T-helper 22 cell (primary cell): ENCODE measurements at places on chromosomes 6 and 20.

DNA sequence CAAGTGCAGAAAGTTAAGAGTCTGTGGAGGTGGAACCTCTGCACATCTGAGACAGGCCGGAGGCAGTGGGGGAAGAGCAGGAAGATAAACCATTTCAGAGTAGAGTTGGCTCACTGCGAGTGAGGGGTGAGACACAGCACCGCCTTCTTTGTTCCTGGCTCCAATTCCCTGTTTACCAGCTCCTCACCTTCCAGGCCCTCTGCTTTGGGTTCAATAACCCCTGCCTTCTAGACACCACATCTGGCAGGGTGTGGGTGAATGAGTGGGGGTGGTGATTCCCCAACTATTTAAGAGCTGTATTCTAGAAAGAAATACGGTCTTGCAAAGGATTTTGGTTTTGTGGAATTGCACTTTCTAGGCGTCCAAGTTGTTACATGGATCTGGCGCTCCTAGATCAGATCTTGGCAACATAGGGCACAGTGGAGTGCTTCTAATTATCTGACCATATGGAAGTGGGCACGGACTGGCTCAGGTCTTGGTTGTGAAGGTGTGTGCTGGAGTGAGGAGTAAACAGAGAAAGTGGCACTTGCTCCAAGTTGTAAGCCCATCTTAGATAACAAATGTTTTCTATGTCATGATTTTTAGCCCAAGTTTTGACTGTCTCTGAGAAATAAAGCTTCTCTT, 141.6 kb upstream of the NRN1 start:
- DNase-seq = no peak

DNA sequence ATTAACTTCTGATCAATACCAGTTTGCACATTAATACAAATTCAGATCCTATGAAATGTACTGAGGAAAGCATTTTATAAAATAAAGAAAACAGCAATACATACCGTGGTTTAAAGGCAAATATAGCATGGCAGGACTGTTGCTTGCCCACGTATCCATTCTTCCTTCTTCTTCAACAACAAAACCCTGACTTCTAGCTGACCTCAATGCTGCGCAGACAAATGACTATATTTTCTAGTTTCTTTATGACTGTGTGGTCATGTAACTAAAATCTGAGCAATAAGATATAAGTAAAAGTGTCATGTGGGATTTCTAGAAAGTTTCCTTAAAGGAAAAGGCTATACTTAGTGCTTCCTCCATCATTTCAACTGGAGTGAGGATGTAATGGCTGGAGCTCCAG, 85.0 kb downstream of the CDC40 start:
- DNase-seq = no peak

DNA sequence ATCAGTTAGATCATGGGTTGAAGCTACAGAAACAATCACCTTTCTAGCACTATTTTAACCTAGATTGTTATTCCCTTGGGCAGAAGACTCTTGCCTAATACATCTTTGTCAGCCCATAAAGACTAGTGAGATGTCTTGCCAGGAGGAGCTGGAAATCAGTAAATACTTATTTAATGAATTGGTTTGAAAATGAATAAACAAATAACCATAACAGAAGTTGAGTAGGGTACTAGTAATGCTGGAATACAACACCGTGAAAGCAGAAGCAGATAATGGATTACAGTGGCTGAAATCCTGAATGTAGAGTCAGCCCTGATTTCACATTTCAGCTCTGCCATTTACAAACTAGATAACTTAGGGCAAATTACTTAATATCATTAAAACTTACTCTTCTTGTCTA, 236.1 kb downstream of the PACRG start:
- DNase-seq = no peak

DNA sequence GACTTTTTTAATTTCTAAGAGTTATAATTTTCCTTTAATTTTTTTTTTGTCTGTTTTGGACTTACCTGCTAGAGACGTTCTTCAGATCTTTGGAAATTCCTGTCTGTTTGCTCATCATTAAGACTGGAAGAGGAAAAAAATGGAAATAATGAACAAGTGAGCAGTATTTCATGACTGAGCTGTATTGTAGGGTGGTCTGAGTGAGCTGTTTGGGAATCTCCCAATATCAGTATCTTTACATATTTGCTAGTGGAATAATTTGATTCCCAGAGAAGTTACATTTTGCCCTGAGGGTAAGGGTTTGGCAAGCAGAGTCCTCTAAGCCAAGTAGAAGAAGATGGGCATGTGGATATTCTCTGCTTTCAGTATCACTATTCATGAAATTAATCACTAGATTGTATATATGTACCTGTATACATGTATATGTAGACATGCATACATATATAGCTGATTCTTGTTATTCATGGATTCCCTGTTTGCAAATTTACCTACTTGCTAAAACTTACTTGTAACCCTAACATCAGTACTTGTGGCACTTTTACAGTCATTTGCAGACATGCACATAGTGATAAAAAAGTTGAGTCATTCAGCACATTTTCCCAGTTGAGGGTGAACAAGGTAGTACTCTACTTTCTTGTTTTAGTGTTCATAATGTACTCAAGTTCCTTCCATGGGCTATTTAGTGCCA, 13.5 kb downstream of the ZC2HC1B start:
- DNase-seq = no peak

DNA sequence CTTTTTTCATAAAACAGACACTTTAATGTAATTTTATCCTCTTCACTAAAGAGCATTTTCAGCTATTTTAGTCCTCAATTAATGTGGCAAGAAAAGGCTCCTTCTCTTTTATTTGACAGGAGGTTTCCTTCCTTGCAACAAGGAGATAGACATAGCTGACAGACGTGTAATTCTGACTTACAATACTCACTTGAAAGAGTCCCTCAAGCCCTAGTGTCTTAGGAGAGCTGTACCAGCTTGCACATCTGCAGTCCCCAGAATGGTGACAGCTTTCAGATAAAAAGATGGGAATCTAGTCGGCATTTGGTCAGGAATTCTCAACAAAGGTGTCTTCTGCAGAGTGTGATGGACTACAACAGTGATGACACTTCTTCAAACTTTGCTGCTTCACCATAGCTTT, 603.7 kb upstream of the PTCHD4 start:
- no peak for DNase-seq

DNA sequence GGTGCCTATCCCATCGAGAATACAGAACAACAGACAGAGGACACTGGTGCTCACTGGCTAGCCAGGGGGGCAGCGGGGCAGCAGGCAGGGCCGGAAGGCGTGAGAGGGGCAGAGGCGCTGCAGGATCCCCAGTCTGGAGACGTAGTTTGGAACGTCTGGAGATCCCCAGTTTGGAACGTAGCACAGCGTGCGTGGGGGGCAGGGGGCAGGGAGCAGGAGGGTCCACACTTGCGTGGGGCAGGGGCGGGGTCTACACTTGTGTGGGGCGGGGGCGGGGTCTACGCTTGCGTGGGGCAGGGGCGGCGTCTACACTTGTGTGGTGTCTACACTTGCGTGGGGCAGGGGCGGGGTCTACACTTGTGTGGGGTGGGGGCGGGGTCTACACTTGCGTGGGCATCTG, 107.2 kb downstream of the DACT2 start:
- no peak for DNase-seq

DNA sequence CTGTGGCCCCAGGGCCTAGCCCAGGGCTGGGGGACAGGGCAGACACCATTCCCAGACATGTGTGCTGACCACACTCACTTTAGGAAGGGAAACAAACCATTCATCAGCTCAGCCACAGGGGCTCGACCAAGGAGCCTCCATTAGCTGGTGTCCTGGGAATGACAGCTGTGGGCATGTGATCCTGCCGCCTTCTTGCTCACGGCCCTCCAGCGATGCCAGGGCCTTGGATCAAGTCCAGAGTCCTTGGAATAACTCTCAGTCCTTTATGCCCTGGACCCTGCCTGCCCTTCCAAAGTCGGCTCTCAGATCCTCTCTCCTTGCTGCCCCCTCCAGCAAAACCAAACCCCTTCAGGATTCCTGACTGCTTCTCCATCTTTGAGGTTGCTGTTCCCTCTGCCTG, 165.0 kb upstream of the RNF24 start:
- DNase-seq = no peak

- DNase-seq = no peak
These were observed 89.6 kb downstream of the CDH22 start for GRCh38 chr20:46218656-46219055.

- no peak for DNase-seq
These were observed 179.8 kb downstream of the HAO1 start for GRCh38 chr20:7760247-7761031.

DNA sequence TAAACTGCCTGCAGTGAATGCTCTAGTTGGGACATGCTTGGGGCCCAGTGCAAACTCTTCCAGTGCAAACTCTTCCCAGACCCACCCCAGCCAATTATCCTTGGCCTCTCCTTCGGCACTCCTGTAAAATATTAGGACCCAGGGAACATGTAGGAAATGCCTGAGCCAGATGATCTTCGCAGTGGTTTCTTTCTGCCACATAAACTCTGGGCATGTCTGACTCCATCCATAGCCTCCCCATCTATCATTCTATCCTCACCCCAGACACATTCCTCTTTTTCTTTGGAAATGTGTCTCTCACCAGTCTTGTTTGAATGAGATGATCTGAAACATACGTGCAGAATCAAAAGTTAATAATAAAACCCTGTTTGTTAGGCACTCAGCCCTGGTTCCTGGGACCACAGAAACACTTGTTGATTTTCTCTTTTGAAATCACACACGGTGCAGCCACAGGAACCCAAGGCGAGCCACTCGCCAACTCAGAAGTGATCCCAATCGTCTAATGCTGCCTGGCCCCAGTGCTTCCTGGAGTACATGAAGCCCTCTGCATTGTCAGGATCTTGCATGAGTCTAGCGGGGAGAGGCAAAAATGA, 108.9 kb upstream of the CST7 start:
- DNase-seq = no peak

DNA sequence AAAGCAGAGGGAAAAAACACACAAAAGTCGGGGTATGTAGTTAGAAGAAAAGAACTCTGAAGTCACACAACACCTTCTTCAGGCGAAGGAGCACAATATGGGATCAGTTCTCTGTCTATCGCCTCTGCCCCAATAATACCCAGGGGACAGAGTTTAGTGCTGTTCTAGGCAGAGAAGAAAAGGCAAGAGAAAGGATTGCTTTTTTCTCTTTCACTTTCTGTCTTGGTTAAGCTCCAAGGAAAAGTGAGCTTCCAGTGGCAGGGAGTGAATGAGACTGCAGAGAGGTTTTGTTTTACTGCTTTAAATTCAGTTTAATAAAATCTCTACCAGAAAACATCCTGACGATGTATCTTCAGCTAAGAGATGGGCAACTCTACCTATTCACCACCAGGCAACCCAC, 86.6 kb upstream of the STXBP5 start:
- DNase-seq = no peak

DNA sequence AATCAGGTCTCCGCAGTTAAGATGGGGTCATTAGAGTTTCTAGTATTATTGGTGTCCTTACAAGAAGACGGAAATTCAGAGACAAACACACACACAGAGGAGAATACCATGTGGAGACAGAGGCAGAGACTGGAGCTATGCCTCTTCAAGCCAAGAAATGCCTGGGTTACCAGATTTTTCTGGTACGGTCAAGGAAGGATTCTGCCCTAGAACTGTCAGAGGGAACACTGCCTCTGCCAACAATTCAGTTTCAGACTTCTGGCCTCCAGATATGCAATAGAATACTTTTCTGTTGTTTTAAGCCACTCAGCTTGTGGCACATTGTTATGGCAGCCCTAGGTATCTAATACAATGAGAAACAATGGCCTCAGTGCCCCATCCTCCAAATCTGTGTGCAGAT, 18.9 kb downstream of the TRMT6 start:
- DNase-seq = no peak

- DNase-seq = no peak
These were observed 2.2 kb downstream of the APCDD1L start for GRCh38 chr20:58512808-58513552.

DNA sequence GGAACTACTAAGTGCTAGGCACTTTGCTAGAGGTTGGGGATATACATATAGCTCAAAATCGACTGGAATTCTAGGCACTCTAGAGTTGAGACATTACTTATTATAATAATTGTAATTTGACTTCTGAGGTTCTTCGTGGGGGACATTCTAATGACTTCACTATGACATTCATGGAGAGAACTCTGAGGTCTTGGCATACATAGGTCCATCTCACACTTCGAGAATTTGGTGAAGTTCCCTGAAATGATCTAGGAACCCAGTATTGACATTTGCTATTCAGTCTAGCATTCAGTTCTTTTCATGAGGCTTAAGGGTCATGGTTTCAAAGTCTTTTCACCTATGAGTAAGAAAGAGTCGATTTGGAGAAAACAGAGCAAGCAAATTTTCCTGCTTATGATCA, 446.6 kb upstream of the JAG1 start:
- DNase-seq = no peak

DNA sequence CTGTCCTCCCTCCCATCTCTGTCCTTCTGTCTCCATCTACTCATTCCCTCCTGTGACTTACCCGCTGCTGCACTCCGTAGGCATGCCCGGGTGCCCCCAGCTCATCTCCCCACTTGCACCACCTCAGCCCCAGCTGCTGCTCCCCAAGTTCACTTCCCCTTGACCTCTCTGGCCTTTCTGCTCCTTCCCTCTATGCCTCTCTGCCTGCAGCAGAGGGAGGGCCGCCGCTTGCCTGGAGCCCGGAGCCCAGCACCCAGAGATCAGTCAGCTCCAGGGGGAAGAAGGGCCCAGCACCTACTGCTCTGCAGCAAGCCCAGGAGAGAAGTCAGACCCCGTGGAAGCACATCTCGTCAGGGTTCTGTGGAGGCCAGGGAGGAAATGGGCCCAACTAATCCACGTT, 97.4 kb downstream of the LRFN2 start:
- DNase-seq = no peak

GRCh38 chr6:39425346-39426072, 103.0 kb upstream of the KCNK16 start:
- no peak for DNase-seq

DNA sequence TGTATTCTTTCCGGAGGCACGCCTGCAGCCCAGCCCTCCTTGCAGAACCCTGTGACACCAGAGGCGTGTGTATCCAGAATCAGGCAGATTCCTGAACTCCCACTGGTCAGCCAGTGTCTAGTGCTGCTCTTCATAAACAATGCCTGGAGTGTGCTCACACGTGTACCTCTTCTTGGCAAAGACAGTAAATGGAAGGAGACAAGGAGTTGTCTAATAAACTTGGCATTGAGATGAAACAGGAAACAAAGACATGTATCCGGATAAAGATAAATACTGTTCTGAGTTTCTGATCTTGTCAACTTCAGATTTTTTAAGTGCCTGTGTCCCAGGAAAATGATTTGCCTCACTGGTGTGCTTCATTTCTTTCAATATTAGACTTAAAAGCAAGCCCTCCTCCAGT, 1.7 kb downstream of the RPS6KA2 start:
- DNase-seq = no peak

DNA sequence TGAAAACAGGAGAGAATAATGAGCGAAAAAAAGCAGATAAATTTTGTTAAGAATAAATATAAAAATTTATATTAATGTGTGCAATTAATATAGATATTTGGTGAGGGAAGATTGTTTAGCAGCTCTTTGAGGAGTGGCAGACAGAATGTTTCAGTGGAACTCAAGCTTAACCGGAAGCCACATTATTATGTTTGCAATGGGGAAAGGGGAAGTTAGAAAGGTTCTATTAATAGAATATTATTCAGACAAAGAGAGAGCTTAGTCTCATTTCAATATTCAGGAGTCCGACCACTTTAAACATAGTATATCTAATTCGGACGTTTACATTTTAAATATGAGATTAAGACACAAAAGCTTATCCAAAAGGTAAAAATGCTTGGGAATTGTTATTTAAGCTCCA, 81.6 kb upstream of the KHDRBS2 start:
- DNase-seq = no peak
